ENCODE measurements at places on chromosomes 16 and 17.

GRCh38 chr16:88432174-88432573 lies 20.9 kb upstream of the ZFPM1 start:
- DNase-seq = no peak

GRCh38 chr17:82716203-82717010 lies at the start of gene FN3KRP:
FN3KRP (plus strand) TSS chr17:82716706; CDS start chr17:82716756, 50 bp downstream.
- peak; percentile 93 for DNase-seq

DNA sequence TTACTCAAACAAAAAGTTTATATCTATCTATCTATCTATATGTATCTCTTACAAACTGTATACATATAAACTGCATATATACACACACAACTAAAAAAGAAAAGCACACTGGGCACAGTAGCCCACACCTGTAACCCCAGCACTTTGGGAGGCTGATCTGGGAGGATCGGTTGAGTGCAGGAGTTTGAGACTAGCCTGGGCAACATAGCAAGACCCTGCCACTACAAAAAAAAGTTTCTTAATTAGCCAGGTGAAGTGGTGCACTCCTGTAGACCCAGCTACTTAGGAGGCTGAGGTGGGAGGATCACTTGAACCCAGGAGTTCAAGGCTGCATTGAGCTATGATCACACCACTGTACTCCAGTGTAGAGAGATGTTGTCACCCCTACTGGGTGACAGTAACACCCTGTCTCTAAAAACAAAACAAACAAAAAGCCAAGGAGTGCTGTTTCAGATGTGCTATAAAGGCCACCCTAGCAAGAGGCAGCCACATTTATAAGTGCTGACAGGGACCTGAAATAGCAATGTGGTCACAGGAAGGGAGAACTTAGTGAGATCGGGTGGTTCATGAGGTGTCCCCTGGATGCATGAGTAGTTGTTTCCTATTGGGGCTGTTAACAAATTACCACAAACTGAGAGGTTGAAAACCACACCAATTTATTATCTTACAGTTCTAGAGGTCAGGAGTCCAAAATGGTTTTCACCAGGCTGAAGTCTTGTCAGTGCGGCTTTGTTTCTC lies 4.8 kb downstream of the CD2BP2 start:
- no peak for DNase-seq

DNA sequence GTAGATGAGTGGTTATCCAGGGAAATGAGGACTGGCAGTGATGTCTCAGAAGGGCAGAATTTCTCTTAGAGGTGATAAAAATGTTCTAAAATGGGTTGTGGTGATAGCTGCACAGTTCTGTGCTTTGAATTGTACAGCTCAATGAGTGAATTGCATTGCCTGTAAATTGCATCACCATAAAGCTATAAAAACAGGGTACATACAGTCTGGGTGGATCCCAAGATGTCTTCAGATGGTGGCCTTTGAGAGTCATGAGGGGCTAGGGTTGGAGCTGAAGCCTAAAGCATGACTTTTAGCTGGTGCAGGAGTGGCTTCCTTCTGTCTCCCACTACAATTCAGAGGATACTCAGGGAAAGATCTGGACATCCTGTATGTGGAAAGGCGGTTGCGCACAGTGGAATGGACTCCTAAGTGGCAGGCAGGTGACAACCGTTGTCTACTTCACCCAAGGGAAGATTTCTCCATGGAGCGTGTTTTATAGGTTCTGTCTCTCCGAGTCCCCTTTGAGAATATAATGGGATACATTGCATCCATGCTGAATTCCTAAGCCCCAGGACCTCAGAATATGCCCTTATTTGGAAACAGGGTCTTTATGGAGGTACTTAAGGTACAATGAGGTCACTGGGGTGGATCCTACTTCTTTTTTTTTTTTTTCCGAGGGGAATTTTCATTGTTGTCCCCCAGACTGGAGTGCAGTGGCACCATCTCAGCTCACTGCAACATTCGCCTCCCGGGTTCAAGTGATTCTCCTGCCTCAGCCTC lies 1.6 kb upstream of the IL32 start:
- DNase-seq = no peak

DNA sequence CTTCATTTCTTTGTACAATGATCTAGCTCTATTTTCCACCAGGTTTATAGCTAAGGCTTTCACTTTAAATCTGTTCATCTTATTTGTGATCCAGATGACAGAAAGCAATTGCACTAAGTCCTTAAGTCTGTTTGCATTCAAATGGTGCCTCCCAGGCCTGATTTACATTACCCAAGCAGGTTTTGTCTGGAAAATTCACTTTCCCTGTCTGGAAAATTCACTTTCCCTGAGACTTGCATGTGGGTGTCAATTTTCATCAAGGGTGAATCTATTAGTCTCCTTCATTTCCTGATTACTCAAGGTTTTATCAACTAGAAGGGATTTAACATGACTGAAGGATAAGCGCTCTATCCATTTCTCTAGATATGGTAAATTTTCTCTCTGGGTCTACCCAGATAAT lies 1480.2 kb upstream of the GOT2 start:
- DNase-seq = no peak

GRCh38 chr17:32819787-32820186 lies 57.1 kb downstream of the MYO1D start:
- no peak for DNase-seq

Measured in stimulated activated CD4-positive, alpha-beta T cell treated with anti-CD3 and anti-CD28 coated beads, Interleukin-2, amount 100 ng/mL, for 4 hours (primary cell).